ENCODE measurements at places on chromosomes 7 and 10.

DNA sequence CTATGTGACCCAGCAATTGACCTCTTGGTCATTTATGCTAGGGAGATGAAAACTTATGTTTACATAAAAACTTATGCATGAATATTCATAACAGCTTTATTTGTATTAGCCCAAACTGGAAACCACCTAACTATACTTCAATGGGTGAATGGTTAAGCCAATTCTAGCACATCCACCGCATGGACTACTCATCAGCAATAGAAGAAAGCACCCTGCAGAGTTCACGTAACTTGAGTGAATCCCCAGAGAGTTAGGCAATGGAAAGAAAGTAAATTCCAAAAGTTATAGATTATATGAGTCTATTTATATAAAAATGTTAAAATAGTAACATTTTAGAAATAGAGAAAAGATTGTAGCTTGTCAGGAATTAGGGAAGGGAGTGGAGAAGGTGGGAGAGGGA is 60.2 kb upstream of the NRG3 start:
- DNase-seq = no peak

DNA sequence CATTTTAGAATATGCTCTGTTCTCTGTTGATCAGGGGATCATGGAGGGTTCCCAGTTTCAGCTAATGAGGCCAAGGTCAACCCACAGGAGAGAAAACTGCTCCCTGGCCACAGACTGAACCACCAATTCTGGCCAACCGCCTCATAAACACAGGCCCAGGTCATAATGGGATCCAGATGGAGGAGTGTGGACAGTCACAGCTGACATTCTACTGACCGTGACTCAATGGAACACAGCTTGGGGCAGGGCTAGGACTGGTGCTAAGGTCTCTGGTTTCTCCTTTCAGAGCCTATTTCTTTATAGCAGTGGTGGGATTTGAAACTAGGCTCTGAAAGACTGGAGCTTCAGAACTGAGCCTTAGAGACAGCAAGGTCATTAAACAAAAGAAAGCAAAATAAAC is 68.3 kb downstream of the HIPK2 start:
- no peak for DNase-seq

- no peak for DNase-seq
These were observed 65.5 kb downstream of the PYROXD2 start for GRCh38 chr10:98349508-98349922.

GRCh38 chr7:156472267-156472666 is 168.3 kb upstream of the RNF32 start:
- no peak for DNase-seq

- no peak for DNase-seq
These were observed 57.4 kb upstream of the EBF3 start for GRCh38 chr10:130021383-130021950.

- DNase-seq = no peak
These were observed 101.4 kb downstream of the ZNF365 start for GRCh38 chr10:62475551-62475950.

DNA sequence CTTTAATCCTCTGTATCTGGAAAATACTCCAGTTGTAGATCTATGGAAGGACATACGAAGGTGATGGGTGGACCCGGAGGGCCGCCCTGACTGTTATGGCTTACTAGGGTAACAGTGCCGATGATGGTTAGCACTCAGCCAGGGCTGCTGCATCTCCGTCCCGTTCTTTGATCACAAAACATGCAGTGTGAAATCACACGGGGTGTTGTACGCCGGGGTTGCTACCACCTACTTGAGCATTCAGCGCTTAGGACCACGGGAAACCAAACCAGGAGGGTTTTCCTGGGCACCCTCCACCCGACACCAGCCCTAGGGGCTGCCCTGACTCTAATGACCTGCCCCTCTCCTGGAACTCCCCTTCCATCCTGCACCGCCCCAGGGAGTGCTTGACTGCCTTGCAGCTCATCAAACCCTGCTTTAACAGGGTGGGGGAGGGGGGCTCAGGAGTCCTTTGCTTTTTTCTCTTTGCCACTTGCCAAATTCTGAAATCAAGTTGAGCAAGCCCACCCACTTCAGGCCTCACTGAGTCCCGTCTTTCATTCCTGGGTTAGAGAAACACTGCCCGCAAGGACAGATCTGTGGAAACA is 20.4 kb downstream of the ZNF775 start:
- DNase-seq = no peak

All from activated naive CD4-positive, alpha-beta T cell (primary cell).